ENCODE measurements at places on chromosomes 3 and 15.

DNA sequence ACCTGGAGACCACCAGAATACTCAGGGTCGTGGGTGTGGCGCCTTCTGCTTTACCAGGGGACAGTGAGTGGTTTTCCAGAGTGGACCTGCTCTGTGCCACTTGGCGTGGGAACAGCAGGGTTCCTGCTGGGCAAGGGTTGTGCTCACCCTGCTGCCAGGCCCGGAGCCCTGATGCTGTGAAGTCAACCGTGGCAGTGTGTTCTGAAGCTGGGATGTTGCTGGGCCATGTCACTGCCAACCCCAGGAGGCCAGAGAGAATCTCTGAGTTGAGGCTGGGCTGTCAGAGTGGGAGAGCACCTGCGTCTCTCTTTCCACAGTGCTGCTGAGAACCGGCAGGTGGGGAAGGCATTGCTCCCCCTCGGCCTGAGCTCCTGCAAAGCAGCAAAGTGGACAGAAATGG lies 48.7 kb downstream of the FBLN2 start:
- DNase-seq = no peak

- DNase-seq = no peak
Observed at GRCh38 chr15:51706291-51706690, 25.0 kb downstream of the SCG3 start.

DNA sequence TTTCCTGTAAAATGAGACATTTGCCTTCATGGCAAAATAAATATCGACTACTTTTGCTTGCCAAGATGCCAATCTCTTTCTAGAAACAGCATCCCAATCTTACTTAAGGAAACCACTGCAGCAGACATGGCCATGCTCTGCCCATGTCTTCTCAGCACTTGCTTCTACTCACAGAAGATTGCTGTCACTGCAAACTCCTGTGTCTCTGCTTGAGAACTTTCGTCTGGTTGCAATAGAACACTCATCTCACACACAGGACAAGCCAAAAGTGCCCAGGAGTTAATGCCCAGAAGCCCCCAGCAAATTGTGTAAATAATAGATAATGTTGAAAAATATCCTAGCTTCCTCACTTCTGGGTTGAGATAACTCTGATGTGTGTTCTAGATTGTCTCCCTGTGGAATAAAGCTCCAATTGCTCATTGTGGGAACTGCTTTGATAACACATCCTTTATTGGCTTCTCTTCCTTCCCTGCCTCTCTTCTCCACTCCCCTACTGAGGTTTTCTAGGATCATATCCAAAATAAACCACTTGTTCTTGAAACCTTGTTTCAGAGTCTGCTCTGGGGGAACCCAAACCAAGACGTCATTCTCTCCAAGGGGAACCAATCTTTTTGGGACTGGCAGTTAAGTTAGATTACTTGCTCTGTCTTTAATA lies 156.3 kb upstream of the STRIT1 start:
- no peak for DNase-seq

GRCh38 chr15:70190965-70191364 lies 93.2 kb upstream of the TLE3 start:
- no peak for DNase-seq

DNA sequence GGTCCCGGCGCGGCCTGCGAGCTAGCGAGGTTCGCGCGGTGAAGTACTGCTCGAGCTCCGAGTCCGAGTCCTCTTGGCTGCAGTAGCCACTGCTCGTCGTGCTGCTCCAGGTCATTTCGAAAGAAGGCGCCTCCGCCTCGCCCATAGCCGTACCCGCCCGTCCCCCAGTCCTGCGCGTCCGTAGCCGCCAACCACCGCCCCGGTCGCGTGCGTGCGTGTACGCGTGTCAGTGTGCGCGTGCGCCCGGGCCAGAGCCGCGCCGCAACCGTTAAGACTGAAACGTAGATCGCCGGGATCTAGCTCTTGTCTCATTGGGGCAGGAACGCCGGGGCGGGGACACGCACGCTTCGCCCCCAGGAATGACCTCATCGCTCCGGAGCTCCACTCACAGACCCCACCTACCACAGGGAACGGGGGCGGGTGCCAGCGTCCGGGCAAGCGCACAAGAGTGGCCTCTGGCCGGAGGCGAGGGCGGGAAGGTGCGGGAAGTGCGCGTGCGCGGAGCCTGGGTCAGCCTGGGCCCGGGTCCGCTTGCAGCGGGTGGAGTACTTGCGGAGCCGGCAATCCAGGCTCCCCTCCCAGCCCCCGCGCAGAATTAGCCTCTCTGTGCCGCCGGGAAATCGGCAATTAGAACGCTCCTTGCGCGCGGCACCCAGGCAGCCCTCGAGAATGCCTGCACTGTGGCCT lies 3.3 kb downstream of the RASSF1 start:
- DNase-seq = peak; percentile 97

- DNase-seq = no peak
Observed at GRCh38 chr3:184176377-184177330, 2.0 kb downstream of the AP2M1 start.

DNA sequence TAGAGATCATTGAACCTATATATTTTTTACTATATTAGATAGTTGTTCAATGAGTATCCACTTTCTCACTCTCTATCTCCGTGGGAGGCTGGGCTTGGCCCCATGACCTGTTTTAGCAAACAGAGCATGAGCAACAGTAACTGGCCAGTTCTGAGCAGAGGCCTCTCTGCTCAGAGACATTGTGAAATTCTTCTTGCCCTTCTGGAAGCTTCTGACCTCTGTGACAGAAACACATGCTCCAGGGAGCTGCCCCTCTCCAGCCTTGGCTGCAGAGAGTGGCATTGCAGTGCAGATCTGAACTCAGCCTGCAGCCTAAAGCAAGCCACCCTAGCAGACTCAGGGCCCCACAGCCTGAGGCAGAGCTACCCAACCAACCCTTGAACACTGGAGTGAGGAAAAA lies 20.5 kb downstream of the FAM240A start:
- no peak for DNase-seq

DNA sequence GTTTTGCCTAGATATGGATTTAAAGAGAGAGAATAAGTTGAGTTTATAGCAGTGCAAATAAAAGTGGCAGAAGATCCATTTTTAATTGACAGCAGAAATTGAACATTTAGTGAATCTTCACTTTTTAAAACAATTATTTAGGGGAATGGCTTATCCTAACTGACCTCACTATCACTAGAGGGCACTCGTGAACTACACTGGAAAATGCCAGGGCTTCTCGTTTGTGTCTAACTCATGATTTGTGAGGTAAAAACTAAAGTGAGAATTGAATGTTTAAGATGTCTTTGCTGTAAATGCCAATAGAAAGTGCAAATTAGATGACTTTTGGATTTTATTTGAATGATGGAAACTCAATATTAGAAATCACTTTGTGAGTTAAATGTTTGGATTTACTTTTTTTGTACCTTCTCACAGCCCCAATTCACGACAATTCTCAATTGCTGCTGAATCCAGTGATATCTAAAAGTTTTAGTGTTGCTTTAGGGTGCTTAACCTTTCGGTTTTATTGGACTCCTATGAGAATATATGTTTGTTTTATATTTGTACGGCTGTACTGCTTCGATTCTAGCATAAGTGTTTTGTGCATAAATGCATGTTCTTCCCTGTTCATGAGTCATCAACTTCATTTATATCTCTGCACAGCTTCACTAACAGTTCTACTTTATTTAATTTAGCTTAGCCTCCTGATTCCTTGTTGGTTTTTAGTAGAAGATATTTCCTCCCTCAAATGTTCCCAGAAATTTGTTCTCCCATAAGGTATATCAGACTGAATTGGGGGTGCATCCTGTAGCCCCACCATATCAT lies 462.1 kb downstream of the MFSD1 start:
- peak; percentile 11 for DNase-seq

GRCh38 chr3:17638356-17638755 lies 104.1 kb downstream of the TBC1D5 start:
- DNase-seq = no peak

DNA sequence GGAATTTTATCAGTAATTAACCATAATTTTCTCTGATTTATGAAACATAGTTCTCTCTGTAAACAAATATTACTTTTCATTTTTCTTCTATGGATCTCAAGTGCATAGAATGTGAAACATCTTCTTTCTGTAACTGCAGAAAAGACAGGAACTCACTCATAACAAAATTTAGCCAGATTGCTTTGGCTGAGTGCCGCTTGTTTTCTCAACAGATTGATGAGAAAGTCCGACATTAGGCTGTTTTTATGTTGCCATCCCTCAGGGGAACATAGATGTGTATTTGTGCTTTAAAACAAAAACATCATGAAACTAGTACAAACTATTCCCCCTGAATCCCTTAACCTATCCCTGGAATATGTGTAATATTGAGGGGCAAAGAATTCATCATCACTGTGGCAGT lies 154.2 kb downstream of the B3GALNT1 start:
- DNase-seq = no peak

DNA sequence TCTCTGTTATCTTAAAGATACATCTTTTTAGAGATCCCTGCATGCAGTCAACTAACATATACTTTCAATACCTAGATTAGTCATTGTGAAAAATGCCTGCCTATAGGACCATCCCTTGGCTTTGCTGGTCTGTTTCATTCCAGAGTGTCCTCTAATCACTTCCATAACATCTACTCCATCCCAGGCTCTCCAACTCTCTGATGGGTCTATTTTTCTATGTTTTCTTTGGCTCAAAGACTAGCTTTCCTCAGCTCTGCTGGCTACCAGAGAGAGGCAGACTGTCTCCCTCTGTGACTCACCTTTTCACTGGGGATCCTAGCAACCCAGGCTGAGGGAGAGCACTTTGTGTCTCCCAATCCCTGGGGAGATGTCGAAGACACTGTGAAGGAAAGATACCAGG lies 547.7 kb upstream of the MCTP2 start:
- DNase-seq = no peak

DNA sequence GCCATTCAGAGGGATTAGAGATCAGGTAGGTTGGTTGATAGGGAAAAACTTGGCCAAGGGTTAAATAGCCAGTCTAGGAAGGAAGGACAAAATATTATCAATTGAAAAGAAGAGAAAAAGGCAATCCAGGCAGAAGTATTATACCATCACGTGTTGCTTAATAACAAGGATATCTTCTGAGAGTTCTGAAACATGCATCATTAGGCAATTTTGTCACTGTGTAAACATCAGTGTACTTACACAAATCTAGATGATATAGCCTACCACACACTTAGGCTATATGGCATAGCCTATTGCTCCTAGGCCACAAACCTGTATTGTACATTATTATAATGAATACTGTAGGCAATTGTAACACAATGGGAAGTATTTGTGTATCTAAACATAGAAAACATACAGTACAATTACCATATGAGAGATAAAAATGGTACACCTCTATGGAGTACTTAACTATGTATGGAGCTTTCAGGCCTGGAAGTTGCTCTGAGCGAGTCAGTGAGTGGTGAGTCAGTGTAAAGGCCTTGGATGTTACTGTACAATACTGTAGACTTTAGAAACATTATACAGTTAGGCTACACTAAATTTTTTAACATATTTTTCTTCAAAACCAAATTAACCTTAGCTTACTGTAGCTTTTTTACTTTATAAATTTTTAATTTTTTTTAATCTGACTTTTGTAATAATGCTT lies 2.7 kb downstream of the TEX55 start:
- no peak for DNase-seq

- no peak for DNase-seq
Observed at GRCh38 chr3:11405323-11405722, 133.1 kb downstream of the ATG7 start.

GRCh38 chr3:89311581-89311980 lies 204.2 kb downstream of the EPHA3 start:
- no peak for DNase-seq

- DNase-seq = no peak
Observed at GRCh38 chr15:63391669-63392360, 10.2 kb upstream of the CA12 start.

- no peak for DNase-seq
Observed at GRCh38 chr3:117669774-117670173, 960.2 kb downstream of the TUSC7 start.

GRCh38 chr15:75211436-75212199 lies 9.9 kb downstream of the C15orf39 start:
- DNase-seq = no peak

- peak; percentile 84 for DNase-seq
Observed at GRCh38 chr3:40476478-40477470, at the start of gene ZNF619. TSS of gene ZNF619 (plus strand) at chr3:40477122. CDS start at chr3:40477980, 858 bp downstream.

DNA sequence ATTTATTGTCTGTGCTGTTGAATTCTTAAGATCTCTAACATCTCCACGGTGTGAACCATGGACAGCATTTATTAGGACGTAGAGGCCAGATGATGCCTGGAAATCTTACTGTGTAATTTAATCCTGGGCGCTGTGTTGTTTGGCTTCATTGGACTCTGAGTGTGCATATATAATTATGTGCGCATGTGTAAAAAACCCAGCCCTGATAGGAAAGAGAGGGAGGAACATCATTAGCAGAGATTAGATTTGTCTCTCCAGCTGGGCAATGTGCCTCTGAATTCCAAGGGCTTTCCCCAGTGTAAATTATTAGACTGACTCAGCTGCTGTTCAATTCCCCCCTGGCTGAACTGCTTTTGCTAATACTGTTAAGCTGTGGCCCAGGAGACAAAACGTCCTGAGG lies 39.6 kb downstream of the MAP3K13 start:
- DNase-seq = no peak
